Brain pericyte (primary cell): ENCODE measurements at places on chromosomes 5 and 9.

GRCh38 chr9:70197216-70198044 lies 61.3 kb upstream of the SMC5 start:
- no peak for DNase-seq

DNA sequence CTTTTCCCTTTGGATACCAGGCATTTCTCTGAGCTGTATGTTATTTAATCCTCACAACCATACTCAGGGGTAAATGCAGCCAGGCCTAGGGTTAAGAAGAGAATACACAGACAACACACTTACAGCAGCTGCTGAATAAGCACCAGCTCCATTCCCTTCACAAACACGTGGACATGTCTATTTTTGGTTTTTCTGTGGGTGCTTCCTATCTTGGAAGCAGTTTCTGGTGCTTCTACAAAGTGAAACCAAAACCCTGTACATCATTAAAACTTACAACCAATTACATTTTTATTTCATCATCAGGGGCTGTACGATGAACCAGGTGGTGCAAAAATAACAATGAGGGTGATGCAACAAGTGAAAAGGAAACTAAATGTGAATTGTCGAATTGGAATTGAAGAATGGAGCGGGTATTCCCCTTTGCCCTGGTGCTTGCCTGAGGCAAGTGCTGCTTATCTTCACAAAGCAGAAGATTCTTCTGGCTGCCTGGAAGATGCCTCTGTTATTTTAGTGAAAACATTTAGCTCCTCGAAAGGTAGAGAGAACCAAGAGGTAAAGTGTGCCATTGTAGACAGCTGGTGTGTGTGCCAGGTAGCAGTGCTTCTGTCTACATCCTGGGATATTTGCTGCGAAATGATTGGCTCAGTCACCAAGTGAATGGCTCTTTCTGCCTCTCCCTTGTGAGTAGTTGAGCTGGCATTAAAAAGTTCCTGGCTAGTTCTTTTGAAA lies 18.6 kb upstream of the IFNB1 start:
- DNase-seq, result peak; percentile 10

DNA sequence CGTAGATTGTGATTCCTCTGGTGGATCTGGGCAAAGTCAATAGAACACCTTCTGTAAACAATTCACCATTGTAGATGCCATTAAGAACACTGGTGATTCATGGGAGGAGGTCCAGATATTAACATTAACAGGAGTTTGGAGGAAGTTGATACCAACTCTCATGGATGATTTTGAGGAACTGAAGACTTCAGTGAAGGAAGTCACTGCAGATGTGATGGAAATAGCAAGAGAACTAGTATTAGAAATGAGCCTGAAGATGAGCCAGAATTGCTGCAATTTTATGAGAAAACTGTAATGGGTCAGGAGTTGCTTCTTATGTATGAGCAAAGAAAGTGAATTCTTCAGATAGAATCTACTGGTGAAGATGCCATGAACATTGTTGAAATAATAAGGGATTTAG lies 26.9 kb downstream of the TCERG1 start:
- DNase-seq, result no peak

DNA sequence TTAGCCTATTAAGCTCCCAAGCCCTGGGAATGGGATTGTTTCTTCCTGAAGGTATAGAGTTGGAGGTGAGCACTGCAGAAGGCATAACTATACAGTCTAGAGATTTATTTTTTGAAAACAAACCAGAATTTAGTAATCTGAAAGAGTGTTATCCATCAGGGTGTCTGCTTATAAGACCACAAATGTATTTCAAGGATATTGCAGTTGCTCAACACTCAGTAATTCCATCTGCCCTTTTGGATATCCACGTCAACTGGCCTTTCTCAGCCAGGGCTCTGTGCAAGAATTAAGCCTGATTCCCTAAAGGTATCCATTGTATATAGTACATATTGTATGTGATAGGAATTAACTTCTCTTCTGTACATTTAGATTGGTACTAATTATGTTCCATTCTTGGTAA lies 15.0 kb upstream of the IL31RA start:
- no peak for DNase-seq

DNA sequence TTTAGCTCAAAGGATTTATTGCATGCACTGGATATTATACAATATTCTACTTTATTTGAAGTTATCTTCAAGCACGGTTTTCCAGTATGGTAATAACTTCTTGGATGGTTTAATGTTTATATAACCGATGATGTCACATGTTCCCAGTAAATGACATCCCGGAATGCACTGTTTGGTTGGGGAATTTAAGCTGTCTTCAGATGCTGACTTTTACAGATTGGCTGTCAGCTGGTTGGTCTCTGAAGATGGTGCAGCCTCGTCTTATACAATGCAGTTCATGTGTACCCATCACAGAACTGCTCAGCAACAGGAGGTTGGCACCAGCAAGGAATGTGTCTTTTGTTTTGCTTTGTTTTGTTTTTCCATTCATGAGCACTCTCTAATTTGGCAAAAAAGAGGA lies 143.8 kb downstream of the PRKACG start:
- no peak for DNase-seq

- no peak for DNase-seq
These were observed 175.8 kb upstream of the CHD1 start for GRCh38 chr5:99104538-99105132.

DNA sequence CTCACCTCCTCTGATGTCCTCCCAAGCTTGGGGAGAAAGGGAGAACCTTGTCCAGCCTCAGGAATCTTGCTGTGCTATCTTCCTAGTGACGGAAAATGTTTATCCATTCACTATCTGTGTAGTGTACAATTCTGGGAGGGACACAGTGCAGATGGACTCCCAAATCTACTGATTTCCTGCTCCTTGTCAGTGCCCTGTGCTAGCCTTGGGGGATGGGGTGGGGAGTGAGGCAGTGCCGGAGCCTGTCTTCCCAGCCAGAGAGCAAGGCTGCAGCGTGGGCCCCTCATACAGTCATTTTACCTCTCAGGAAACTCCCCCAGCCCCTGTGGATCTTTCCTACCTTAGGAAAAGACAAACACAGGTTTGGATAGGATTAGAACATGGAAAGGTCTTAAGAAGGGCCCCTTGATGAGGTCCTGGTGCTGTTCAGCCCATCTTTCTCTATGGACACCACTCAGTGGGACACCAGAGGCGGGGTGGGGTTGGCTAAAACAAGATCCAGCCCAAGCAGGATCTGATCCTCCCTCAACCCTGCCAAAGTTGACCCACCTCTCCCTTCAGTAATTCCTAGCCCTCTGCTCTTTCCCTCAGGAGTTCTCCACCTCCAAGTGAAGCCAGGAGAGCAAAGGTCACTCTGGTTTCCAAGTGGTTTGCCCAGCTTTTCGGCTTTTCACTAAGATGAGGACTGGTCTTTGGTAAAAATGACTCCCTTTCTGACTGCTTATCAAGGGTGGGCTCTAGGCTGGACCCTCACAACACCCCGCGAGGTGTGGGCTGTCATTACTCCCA lies 3.4 kb downstream of the DOLK start:
- DNase-seq, result no peak

DNA sequence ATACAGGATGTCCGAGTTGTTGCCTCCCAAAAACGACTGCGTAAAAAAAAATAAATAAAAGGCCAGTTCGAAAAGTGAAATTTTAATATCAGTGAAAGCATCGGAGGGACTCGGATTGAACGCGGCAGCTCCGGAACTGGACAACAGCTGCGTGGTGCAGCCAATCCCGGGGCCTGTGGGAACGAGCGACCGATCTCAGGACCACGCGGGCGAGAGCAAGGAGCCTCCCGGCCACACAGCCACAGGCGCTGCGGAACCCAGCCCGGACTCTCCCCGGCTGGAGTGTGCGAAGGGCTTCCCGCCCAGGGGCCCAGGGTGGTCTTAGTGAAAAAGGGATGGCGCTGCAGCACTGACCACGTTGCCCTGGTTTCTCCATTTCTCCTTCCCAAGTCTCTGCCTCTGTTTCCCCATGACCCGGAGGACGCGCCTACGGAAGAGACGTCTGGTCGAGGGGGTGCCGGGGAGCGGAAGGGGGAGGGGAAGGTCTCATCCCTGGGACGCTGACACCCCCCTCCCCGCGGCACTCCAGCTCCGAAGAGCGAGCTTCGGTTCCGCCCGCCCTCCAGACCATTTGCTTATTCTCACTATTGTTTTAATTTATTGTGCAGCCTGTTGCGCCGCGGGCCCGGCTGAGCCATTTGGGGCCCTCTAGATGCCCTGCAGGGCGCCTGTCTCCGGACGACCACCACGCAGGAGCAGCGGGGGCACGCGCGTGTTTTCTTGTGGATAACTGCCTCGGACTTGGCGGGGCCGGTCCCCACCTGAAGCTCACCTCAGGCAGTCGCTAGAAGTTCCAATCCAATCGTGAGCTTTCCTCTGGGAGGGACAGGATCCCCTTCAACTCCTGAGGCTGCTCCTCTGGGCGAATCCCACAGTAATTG lies 303.0 kb downstream of the PARP8 start:
- no peak for DNase-seq

- DNase-seq, result no peak
These were observed 33.1 kb upstream of the SMARCA2 start for GRCh38 chr9:1982074-1982473.

DNA sequence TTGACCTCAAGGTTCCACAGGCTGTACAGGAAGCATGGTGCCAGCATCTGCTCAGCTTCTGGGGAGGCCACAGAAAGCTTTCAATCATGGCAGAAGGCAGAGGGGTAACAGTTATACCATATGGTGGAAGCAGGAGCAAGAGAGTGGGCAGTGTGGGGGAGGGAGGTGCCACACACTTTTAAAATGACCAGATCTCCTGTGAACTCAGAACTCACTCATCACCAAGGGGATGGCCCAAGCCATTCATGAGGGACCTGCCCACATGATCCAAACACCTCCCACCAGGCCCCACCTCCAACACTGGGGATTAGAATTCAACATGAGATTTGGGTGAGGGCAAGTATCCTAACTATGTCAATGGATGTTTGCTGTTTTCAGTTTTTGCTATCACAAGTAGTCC lies 16.2 kb downstream of the CYFIP2 start:
- no peak for DNase-seq

DNA sequence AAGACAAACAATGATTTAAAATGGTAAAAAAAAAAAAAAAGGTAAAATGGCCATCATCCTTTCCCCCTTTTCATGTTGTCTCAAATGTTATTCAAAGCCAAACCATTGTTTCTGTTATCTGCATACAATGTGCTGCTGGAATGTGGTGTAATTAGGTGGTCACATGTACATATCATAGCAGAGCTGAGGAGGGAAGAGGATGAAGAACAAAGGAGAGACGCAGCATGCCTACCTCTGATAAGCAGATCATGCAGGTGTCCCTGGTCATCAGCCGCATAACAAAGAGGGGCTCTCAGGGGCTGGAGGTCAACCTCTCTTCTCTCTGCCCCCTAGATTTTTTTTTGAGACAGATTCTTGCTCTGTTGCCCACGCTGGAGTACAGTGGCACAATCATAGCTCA lies 141.0 kb downstream of the CARTPT start:
- no peak for DNase-seq

DNA sequence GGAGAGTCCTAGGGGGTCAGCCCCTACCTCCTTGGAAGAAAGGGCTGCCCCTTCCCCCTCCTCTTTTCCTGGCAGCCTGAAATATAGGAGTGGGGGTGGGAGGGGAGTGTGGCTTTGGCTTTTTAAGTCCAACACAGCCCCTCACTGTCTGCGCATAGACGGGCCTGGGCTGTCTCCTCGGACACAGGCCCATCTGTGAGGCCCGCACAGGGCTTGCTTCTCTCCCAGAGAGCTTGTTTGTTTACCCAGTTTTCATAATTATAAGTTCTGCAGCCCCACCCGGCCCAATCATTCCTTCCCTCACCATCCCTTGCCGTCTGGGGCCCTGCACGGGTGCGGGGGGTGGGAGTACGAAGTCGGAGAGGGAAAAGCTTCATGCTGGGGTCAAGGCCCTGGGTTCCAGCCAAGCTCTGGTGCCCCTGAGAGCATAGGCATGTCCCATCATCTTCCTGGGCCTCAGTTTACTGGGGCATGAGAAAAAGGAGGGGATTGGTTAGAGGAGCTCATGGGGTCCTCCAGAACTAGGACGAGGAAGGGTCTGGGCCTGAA lies 54.0 kb upstream of the STXBP1 start:
- no peak for DNase-seq

DNA sequence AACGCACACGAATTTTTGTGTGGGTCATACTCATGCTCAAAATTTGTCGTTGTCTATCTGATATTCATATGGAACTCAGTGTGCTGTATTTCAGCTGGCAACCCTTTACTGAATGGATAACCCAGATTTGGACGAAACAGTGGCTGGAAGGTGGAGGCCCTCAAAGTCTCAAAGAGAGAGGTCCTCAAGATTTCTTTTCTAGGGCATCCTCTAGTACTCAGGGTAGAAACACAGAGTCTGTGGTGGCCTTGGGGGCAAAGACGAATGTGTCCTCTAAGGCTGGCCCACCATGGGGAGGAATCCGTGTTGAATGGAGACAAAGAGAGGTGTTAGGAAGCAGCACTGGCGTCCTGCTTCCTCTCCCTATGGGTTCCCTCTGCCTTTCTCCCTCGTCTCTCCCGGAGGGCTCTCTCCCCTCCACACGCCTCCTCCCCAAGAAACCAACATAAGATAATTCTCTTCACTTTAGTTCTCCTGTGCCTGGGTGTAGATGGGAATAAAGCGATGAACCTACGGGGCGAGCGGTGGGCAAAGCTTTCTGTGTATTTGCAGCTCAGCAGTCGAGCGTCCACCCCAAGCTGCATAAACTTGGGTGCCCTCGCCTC lies 333.7 kb downstream of the CWC27 start:
- DNase-seq, result no peak

DNA sequence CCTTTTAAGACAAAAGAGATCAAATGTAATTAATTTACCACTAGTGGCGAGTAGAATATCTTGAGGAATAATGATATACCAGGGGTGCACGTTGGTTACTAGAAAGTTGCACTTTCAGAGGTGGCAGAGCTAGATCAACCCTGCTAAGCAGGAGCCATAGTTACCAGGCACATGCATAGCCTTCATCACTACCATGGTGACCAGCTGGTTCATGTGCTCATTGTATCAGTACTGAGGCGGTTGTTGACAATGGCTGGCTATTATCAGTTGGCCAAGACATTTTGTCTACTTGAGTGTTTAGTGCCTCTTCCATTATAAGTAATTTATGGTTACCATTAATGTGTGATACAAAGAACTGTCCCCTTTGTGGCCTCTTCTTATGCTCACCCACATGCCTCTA lies 201.2 kb downstream of the FGF10 start:
- no peak for DNase-seq

GRCh38 chr9:109417054-109417453 lies 81.1 kb downstream of the PTPN3 start:
- no peak for DNase-seq

DNA sequence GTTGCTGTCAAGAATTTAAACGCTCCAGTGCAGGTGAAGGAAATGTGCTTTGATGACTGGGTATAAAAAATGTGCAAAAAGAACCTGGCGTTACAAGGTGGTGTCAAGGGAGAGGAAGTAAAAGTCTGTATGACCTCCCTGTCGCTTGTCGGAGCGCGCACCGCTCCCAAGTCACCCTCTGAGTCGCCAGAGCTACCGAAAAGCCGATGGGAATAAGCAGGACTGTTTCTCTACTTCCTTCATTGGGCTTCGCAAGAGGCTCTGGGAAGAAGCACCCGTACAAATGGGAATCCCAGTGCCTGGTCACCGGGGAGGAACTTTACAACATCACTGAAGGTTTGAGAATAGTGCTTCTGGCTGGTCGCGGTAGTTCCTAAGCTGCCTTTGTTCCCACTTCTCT lies 1.3 kb upstream of the DMRT2 start:
- no peak for DNase-seq
